CD4-positive, CD25-positive, alpha-beta regulatory T cell (primary cell): ENCODE measurements at places on chromosomes 7 and 10.

- no peak for DNase-seq
These were observed 166.5 kb downstream of the LSM5 start for GRCh38 chr7:32323712-32324111.

GRCh38 chr7:50212666-50213621, 91.6 kb upstream of the IKZF1 start:
- DNase-seq: no peak

GRCh38 chr10:127195041-127195506, 1.3 kb downstream of the INSYN2A start:
- no peak for DNase-seq

- DNase-seq: no peak
These were observed 130.0 kb downstream of the ARHGAP22 start for GRCh38 chr10:48474765-48475365.

- DNase-seq: no peak
These were observed 25.1 kb downstream of the GALNT11 start for GRCh38 chr7:152050547-152050971.

GRCh38 chr7:47516985-47517600, 64.8 kb downstream of the TNS3 start:
- DNase-seq: no peak

GRCh38 chr7:41503438-41503837, 199.5 kb downstream of the INHBA start:
- no peak for DNase-seq

DNA sequence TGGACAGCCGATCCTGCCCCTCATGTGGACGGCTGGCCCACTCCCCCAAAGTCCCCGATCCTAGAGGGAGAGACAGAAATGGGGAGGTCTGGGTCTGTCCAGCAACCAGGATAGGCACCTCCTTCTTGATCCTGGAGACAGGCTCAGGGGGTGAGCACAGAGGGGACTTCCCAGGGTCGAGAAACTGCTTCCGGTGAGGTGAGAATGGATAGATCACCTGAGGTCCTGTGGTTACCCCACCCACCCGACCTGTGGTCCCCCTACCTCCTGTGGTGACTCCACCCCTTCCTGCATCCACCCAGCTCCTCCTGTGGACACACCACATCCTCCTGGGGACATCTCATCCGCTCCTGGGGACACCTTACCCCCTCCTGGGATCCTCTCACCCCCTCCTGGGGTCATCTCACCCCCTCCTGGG, 27.4 kb upstream of the RASGEF1A start:
- peak; percentile 91 for DNase-seq

DNA sequence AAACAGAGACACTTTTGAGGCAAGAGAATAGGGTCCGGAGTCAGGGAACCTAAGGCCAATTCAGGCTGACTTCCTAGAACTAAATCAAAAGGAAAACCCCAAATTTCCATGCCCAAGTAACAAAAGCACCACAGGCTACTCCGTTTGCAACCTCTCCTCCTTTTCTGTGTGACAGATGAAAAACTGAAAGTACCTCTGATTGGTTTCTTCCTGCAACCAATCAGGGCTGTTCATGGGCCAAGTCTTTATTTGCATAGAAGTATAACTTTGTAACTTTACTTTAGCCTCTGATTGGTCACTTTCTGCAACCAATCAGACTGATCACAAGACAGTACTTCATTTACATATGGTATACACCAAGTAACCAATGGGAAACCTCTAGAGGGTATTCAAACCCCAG, 239.9 kb upstream of the KCND2 start:
- DNase-seq: no peak
